GM04503 (cell line): ENCODE measurements at places on chromosomes 6 and 20.

DNA sequence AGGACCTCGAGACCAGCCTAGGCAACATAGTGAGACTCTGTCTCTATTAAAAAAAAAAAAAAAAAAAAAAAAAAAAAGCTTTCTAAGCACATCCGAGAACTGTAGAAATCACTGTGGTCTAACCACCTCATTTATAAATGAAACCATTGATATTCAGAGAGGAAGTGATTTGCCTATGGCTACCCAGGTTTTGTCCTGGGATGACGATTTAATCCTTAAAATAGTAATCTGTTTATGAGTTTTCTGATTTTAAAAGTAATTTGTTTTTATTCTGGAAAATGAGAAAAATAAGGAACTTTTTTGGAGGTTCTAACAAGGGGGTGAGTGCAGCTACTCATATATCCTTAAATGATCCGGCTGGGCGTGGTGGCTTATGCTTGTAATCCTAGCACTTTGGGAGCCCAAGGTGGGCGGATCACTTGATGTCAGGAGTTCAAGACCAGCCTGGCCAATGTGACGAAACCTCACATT is 6.5 kb upstream of the BTN3A2 start:
- no peak for DNase-seq

DNA sequence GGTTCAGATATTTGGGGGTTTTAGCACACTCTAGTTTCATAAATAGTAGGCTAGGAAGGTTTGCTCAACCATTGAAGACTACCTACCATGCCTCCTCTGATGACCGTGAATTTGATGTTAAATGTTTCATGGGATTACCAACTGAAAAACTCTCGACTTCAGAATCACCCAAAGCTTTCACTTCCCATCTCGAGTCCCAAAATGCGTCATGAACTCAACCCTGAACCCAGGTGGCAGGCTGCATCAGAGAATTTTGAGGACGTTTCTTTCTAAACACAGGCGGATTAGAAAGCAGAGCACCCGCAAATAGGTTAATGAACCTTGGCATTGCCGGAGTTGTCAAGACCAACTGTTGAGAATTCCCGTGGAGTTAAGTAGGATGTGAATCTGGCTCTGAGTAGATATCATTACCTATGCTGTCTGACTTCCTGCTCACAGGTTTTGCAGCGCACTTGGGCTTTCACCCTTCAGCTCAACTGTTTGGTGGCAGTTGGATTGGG is 98.4 kb upstream of the ADTRP start:
- DNase-seq: no peak

- no peak for DNase-seq
Measured at GRCh38 chr6:33578588-33579011, 1.5 kb downstream of the BAK1 start.

DNA sequence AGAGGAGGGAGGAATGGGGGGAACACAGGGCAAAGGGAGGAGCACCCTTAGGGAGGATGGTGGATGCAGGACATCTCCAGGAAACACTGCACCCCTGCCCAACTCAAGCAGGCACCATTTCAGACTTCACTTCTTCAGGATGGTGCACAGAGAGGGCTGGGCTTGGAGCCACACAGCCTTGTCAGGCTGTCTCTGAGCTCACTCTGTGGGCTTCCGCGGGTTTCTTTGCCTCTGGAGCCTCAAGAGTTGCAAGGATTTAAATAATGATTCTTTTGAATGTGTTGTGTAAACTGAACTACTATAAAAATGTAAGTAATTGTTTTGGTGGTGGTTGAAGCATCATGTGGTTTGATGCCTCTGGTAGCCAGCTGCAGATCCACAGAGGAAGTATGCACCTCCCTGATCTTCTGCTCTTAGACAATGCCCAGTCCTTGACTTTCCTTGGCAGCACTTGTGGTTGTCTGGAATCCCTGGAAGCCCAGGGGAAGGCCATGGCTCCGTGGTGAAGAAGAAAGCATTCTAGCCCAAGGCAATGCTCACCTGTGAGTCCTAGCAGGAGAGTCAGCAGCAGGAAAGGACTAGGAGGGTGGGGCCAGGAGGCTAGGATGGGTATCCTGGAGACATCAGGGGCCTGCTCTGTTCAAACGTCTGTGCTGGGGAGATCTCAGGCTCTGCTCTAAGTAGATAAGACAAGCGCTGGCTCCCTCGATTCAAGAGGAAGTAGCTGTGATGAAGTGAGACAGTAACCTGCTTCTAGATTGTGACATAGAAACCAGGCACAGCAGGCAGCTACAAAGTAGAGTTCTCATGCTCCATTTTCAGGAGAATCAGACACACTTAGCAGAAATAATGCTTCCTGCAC is 50.2 kb upstream of the SIRPG start:
- no peak for DNase-seq

GRCh38 chr20:41411391-41411847 is 44.8 kb upstream of the EMILIN3 start:
- peak; percentile 51 for DNase-seq

DNA sequence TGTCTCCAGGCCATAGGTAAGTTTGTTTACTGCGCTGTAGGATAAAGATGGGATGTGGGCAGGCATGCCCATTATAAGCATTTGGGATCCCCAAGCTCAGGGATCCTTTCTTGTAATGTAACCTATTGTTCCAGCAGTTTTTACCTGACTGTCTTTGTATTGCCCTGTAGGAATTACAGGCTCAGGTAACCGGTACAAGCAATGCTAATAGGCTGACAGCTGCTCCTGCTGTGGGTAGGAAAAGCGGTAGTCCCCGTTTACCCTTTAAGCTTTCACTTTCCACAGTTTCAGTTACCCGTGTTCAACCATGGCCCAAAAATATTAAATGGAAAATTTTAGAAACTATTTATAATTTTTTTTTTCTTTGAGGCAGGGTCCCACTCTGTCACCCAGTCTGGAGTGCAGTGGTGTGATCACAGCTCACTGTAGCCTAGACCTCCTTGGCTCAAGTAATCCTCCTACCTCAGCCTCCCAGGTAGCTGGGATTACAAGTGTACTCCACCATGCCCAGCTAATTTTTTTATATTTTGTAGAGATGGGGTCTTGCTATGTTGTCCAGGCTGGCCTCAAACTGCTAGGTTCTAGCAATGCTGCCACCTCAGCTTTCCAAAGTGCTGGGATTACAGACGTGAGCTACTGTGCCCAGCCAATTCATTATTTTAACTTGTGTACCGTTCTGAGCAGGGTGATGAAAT is 108.6 kb downstream of the CDYL start:
- DNase-seq: no peak

GRCh38 chr6:148107911-148108310 is 234.7 kb upstream of the SASH1 start:
- DNase-seq: no peak

DNA sequence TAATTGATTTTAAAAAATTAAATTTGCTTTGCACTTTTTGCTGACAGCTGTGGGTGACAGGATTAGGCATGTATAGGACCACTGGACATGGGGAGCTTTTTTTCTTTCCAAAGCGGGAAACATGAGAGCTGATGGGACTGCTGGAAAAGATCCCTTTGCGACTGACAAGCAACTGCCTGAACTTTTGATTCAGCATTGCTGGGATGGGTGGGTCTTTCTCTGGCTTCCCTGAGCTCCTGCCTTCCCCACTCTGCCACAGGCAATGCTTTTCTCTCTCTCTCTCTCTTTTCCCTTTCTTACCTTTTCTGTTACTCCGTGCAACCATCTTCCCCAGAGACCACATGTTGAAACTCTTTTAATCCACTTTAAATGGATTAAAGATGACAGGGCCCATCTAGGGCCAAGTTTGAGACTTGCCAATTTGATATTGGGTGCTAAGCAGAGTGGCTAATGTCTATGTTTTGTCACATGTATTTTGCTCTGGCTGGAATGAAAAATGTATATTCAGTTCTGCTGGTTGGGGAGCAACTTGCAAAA is 33.5 kb upstream of the TPD52L1 start:
- DNase-seq: no peak

DNA sequence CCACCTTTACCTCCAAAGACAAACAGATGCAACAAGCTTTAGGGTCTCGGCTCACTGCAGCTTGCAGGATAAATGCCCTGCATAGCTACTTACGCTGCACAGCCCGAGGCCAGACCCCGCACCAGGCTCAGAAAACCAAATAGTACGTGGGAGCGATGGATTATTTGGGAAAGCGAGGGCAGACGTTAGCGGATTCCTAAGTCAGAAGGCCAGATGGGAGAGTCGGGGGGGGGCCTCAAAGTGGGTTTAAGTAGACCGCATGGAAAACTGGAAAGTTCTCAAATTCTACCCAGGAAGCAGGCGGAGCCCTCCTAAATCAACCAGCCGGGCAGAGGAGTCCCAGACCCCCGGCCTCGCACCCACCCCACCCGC is 382 bp downstream of the SFT2D1 start:
- no peak for DNase-seq

DNA sequence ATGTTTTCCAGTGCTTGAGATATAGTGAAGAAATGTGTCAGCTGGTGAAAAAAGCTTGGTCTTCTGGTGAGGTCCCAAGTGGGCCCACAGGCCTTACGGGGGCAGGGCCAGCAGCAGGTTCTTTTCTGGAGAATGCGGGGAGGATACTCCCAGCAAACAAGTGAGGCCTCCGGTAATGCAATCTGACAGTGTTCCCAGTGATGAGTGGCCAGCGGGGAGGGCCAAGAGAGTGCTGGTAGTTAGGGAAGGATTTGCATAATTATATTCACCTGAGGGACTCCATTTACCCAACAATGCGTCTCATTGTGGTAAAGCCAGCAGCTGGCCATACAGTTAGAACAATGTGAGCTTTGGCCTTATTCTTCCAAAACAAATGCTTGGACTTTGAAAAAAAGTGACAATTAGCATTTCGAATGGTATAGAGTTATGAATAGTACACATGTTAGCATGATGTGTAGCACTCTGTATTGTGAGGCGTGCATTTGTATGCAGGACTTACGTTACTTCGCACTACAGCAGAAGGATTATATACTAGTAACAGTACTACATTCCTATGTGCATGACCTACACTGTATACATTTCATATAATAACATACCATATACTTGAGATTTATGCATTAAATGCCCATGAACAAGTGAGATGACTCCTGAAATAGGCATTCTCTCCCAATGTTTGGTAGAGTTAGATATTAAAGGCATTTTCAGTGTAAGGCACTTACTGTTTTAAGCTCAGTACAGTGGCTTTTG is 69.8 kb downstream of the MYB start:
- no peak for DNase-seq

- peak; percentile 37 for DNase-seq
Measured at GRCh38 chr20:8094850-8095249, 37.2 kb upstream of the PLCB1 start.

GRCh38 chr20:13432126-13432525 is 206.6 kb downstream of the TASP1 start:
- no peak for DNase-seq

DNA sequence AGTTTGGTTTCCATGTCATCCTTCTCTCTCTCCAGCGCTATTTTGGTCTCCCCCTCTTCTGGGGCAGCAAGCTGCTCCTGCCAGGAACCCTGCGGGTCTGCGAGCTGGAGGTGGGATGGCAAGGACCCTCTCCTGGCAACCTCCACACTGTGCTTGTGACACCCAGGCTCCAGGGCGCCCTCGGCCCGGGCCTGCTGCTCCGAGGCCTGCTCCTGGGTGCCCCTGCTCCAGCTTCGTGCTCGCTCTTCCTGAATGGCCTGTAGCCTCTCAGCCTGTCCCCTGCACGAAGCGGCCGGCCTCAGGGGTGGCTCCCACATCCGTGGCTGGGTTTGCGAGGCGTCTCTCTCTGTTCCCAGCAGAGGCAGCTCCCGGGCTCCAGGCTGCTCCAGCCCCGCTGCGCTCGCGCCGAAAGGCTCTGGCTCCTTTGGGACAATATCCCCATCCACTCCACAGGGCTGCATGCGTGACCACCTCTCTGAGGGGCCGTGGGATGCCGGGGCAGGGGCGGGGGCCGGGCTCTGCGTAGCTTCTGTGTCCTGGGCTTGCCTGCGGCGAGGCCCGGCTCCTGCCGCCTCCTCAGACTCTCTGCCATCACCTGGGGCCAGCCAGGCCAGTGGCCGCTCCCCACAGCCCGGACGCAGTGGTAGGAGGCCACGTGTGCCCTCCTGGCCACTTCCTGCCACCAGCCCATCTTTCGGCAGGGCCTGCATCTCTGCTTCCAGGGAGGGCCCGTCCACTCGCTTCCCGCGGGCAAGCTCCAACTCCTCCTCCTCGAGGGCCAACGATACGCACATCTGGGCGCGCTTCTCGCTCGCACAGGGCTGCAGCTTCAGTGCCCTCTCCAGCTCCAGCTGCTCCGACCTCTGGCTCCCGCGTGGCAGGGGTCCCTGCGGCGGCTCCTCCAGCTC is 68.9 kb downstream of the GINS1 start:
- no peak for DNase-seq

- no peak for DNase-seq
Measured at GRCh38 chr6:126227833-126228702, 111.8 kb upstream of the CENPW start.

DNA sequence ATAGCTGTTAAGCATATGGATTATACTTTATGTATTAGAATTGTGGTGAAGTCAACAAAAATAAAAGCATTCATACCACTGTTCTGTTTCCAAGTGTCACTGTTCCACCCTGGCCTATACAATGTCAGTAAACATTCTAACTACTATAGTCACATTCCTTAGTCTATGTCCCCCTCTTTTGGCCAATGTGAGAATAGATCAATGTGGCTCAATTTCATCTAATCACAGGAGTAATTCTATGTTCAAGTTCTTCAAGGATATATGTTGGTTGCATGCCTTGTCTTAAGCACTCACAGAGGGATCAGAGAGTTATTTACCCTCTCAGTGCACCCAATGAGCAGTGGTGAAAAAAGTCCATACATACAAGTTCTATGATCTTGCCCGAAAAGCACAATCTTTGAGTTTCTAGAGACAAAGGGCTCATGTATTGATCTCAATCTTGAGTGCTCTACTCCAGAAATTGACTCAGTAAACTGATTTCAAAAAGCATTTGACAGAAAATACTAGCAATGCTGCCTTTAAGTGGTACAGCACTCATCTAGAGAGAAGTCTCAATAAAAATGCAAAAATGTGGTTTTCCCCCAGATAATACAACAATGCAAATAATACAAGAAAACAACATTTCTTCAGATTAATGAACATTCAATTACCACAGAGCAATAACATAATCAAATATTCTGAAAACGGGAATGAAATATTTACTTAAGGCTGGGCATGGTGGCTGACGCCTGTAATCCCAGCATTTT is 16.5 kb downstream of the SMLR1 start:
- no peak for DNase-seq

GRCh38 chr6:167275436-167275835 is 15.7 kb upstream of the UNC93A start:
- no peak for DNase-seq

GRCh38 chr6:160428818-160429619 is 80.8 kb downstream of the SLC22A3 start:
- DNase-seq: no peak

- DNase-seq: no peak
Measured at GRCh38 chr6:101626269-101626668, 232.8 kb downstream of the GRIK2 start.

DNA sequence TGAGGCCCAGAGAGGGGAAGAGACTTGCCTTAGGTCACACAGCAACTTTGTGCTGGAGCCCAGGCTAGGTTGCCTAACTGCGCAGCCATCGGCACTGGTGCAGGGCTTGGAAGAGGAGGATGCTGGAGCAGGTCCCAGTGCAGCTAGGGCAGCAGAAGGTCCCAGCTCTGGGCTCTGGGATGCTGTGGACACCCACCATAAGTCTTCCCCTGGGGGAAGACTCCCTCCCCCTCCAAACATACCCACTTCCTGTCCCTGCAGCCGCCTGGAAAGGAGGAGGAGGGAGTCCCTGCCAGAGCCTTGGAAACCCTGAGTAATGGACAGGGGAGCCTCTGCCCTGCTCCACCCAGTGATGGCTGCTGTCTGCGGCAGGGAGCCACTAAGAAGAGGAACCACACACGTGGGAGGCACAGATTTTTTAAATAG is 93.6 kb downstream of the NCR2 start:
- no peak for DNase-seq

- DNase-seq: no peak
Measured at GRCh38 chr20:3392756-3393155, 14.7 kb downstream of the DNAAF9 start.

- no peak for DNase-seq
Measured at GRCh38 chr20:46099491-46100287, 9.9 kb upstream of the NCOA5 start.
